Keratinocyte (primary cell): ENCODE measurements at places on chromosomes 6 and 20. TPM values are rescaled to one million over a fixed set of nuclear protein-coding genes. Genes with fewer than 3 reads are reported as not detected.

DNA sequence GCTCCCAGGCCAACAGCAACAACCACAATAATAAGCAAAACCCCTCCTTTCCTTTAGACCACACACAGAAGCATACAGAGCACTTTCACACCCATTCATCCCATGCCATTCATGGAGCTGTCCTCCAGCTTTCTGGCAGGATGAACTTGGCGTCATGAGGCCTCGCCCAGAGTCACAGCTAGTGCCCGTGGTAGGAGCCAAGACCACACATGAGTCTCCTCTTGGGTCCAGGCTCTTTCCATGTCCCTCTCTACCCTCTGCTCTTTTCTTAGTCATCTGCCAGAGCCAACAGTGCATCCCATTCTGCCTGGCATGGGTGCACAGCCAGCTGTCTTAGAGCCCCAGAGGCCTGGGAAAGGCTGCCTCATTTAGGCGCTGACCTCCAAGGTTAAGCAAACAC lies 1.8 kb upstream of the TGM3 start:
- peaks cover 5% of the 10 kb centered on the region for H3K4me1 ChIP-seq
- DNase-seq, result no peak
- no peaks in the 10 kb centered on the region for H3K36me3 ChIP-seq
- H3K27me3 ChIP-seq, result peaks cover 6% of the 10 kb centered on the region

- DNase-seq, result no peak
- H3K27ac ChIP-seq, result no peak overlapping the region
- H3K36me3 ChIP-seq, result no peaks in the 10 kb centered on the region
- no peak overlapping the region for H3K4me3 ChIP-seq
Measured at GRCh38 chr20:3459881-3460307, 10.9 kb upstream of the ATRN start.

DNA sequence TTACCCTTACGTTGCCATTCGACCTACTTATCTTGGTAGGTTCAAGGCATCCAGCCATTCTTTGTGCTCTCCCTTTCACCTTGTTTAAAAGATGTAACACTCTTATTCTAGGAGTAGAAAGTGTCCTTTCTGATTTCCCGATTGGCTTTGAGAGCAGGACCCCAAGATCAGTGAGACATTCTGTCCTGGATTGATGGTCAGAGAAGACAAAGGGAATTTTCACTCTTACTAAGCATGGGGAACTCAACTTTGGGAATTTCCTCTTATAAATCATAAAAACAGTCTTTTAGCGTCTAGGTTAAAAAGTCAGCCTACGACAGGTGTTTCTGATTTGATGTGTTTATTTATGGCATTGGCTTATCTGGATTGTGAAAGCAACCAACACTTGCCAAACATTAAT lies 2.8 kb upstream of the AARS2 start:
- no peaks in the 10 kb centered on the region for H3K36me3 ChIP-seq
- H3K27ac ChIP-seq, result no peak overlapping the region
- no peak overlapping the region for H3K4me3 ChIP-seq
- no peak for DNase-seq
- H3K27me3 ChIP-seq, result no peaks in the 10 kb centered on the region

DNA sequence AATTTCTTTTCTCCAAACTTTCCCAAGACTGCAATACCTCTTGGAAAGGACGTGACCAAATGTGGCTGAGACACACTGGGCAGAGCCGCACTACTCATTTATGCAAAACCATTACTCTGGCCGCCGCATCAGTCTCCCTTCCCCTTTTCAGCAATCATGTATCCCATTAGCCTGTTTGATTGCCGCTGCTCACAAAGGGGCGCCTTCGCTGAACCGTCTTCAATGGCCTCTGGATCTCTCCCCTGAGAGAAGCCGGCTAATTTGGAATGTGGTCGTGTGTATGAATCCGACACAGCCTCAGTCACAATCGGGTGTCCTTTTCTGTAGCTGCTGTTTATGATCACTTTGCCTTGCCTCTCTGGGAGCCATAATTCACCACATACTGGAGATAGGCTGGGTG lies 361.1 kb downstream of the ZFAND3 start:
- no peaks in the 10 kb centered on the region for H3K27me3 ChIP-seq
- H3K4me3 ChIP-seq, result no peak overlapping the region
- no peak overlapping the region for H3K27ac ChIP-seq
- DNase-seq, result no peak
- no peaks in the 10 kb centered on the region for H3K4me1 ChIP-seq

- DNase-seq, result no peak
- H3K27ac ChIP-seq, result no peak overlapping the region
- peaks cover 1% of the 10 kb centered on the region for H3K36me3 ChIP-seq
- H3K27me3 ChIP-seq, result no peaks in the 10 kb centered on the region
- peaks cover 12% of the 10 kb centered on the region for H3K4me1 ChIP-seq
- no peak overlapping the region for H3K4me3 ChIP-seq
Measured at GRCh38 chr20:62405108-62405980, 1.7 kb downstream of the CABLES2 start.

- H3K36me3 ChIP-seq, result no peaks in the 10 kb centered on the region
- peaks cover 68% of the 10 kb centered on the region for H3K27me3 ChIP-seq
- H3K4me1 ChIP-seq, result no peaks in the 10 kb centered on the region
- no peak for DNase-seq
- no peak overlapping the region for H3K27ac ChIP-seq
Measured at GRCh38 chr20:9510911-9511310, 3.5 kb upstream of the LAMP5 start.

DNA sequence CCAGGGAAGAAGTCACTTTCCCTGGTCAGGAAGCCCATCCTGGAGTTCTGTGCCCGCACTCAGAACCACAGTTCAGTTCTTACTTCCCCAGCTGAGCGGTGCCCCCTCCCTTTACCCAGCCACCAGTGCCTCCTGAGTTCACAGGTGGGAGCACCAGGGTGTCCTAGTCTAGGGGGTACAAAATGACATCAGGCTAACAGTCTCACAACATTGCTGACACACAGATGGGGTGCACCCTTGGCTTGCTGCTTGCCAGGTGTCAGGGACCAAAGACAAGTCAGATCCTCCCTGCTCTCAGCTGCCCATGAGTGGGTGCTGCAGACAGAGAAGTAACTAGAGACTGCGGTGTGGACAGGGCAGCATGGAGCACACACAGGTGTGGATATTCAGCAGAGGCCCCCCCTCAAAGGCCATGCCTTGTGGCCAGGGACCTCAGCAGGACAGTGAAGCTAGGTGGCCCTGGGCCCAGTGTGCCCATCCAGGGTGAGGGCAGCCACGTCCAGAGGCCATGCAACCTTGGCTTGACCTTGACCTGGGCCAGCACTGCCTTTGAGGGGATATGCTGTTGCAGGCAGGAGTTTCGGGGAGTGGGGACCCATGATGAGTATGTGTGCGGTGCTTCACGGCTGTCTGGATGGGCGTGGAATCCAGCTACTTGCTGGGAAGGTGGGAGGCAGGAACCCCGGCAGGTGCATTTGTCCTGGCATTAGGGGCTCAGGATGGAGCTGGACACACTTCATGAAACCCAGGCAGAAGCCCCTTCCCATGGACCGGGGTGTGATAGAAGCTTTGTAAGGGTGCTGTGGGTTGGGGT lies 110.4 kb upstream of the FRMD1 start:
- H3K4me1 ChIP-seq, result no peaks in the 10 kb centered on the region
- H3K36me3 ChIP-seq, result no peaks in the 10 kb centered on the region
- no peak overlapping the region for H3K4me3 ChIP-seq
- no peak overlapping the region for H3K27ac ChIP-seq
- no peaks in the 10 kb centered on the region for H3K27me3 ChIP-seq

TBXT gene
- polyA plus RNA-seq, result not detected in 3 replicates

HAO1 gene
- polyA plus RNA-seq, result not detected in 3 replicates

CLIC5 gene
- polyA plus RNA-seq, result 0.09 TPM in 2 of 3 replicates, not detected in the other

VSX1 gene
- not detected in 3 replicates for polyA plus RNA-seq

RMND1 gene
- 14.0 to 23.1 TPM (median 14.2 TPM) in 3 replicates for polyA plus RNA-seq
